Activated CD4-positive, alpha-beta memory T cell treated with anti-CD3 and anti-CD28 coated beads for 36 hours (primary cell): ENCODE measurements at places on chromosomes 7 and 10.

DNA sequence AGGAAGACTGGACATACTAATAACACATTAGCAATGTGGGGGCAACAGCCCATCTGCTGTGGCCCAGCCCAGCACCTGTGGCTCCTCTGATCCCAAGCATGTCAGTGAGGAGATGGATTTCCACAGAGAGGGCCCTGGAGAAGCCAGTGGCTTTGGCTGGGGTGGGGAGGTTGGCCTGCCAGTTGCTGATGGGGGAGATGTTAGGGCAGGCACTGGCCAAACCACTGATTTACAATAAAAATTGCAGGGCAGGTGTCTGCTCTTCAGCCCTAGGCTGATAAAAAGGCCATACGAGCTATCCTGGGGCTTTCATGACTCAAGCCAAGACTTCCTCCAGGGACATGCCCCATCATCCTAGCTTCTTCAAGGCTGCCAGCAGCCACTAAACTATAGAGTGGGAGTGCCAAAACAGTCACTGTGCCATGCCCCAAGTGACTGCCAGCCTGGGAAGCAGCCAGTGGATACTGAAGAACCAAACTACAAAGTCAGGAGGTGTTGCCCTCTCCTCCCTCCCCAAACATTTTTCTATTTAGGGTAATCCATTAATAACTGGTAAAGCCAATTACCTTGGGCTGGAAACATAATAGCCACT is 37.8 kb downstream of the DPCD start:
- no peak for DNase-seq

- no peak for DNase-seq
Measured at GRCh38 chr7:66693331-66693730, 47.2 kb upstream of the RABGEF1 start.

DNA sequence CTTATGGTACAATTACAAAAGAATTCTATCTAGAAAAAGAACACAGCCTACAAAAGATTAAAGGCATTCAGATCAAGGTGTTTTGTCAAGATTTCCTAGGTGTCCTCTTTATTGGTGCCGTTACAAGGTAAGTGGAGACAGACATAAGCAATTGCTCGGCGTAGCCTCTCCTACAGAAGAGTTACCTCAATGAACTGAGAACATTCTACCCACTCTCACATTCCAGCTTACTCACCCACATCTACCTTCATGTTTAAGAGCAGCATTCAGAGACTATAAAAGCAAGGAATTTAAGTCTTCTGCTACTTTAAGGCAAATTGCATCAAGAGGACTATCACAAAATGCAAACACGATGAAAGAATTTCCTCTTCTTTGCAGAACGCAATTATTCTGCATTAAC is 29.5 kb downstream of the MPP7 start:
- DNase-seq = no peak

DNA sequence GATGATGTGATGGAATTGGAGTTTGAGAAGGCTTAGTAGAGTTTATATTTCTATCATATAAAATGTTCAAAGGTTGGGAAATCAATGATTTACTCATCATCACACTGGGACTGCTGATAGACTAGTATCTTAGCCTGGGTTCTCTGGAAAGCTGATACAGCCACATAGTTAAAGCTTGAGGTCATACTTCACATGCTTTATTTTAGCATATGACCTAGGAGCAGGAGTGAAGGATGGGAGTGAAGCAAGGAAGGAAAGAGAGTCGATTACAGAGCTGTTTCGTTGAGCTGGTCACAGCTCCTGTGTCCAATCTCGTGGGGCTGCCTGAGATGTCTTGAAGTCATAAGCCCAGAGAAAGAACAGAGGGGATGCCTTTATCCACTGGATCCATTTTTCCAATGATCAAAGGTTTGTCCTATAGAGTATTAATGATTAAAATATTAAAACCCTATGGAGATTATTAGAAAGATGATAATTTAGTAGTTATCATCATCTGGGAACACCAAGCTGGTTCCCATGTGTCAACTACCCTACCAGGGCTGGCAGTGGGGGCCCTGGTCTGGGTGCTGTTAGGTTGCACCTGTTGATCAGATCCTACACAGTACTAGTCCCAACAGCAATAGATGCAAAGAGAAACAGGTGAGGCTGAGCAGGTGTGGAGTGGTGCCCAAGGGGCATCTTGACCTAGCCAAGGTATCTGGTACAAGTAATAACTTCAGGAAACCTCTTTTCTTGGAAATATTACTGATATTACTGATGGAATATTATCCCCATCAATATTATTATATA is 77.8 kb downstream of the BAMBI start:
- no peak for DNase-seq

- DNase-seq = no peak
Measured at GRCh38 chr10:60960031-60960430, 16.0 kb upstream of the RHOBTB1 start.

- no peak for DNase-seq
Measured at GRCh38 chr10:92656266-92656961, 33.3 kb upstream of the HHEX start.

- peak; percentile 90 for DNase-seq
Measured at GRCh38 chr10:119315128-119316001, 108.0 kb downstream of the GRK5 start.
